ENCODE measurements at places on chromosomes 3 and 15.
A peak's percentile ranks its signal among the peaks of the same experiment; 100 is the strongest.

DNA sequence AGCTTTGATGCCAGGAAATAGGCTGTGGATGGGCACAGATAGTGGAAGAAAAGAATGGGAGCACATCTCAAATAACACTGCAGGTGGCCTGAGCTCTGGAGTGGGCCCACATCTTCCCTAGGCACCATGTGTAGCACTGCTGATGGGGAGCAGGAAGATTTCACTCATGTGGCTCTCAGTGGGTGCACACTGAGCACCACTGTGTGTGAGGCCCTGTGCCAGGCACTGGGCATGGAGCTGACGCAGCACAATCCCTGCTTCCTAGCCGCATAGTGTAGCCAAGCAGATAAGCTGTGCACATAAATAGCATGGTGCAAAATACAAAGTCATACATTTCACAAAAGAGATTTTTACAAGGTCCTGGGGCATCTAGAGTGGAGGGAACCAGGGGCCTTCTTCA lies 101.6 kb downstream of the MOBP start:
- no peak for DNase-seq

DNA sequence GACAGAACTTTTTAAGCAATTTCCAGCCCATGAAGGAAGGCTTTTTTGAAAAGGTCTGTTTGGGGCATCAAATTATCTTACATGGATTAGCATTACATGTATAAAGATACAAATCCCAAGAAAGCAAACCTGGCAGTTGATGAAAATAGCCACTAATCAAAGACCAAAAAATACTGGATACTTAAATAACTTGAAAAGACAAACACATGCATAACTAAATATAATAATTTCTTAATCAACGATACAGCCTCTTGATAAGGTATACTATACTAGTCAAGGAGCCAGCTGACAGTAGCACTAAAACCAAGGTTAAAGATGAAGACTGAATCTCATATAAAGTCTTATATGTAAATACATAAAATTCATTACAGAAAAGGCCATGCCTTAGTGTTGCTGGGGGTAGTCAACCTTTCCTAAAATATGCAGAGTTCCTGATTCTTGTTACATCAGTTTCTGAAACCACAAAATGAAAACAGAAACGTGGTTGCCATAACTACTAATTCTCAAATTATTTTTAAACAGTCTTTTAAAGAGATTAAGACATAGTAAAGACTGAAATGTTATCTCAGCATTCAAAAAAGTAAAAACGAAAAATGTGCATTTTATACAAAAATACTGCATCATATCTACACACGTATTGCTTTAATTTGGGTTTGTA lies 2.0 kb downstream of the ANKRD28 start:
- peak; percentile 56 for DNase-seq

DNA sequence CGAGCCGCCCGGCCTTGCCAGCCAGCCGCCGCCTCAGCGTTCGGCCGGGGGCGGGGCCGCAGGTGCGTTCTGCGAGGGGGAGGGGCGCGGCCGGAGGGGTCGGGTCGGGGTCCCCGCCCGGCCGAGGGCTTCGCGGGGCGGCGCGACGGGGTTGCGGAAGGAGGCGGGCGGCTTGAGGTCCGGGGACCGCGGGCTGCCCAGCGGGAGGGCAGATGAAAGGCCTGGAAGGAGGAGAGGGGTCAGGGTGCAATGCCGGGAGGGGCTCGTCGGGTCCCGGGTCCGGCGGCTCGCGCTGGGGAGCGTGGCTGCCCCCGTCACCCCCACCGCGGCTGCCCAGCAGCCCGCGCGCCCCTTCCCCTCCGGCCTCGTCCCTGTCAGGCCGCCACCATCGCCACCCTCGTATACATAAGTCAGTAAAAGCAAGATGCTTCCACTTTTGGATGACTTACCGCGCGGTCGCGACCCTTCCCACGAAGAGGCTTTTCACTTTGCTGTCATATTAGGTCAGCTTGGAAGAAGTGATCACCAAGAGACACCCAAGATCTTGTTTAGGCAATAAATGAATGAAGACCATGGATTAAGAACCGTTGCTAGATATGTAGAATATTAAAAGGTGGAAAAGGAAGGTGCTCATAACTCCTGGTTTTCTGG lies 620 bp upstream of the ANP32A start:
- no peak for DNase-seq

DNA sequence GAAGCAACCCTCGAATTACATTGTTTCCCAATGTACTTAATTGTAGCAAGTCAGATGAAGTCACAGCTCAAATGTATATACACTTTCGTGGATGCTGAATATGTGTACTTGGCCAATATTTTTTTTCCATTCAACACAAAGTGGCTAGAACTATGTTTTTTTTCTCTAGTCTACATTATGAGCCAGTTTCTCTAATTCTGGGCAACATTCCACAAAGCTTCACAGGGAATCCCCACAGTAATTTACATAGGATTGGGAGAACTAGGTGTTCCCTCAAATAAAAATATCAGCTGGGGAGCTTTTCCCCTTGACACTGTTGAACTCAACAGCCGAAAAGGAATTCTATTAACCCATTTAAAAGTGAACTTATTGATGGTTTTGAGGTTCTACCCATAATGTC lies 493.1 kb downstream of the MECOM start:
- no peak for DNase-seq

- no peak for DNase-seq
These were observed 4.2 kb downstream of the MAPKBP1 start for GRCh38 chr15:41778521-41778920.

- DNase-seq: peak; percentile 12
These were observed 31.6 kb upstream of the GLCE start for GRCh38 chr15:69128667-69129311.

DNA sequence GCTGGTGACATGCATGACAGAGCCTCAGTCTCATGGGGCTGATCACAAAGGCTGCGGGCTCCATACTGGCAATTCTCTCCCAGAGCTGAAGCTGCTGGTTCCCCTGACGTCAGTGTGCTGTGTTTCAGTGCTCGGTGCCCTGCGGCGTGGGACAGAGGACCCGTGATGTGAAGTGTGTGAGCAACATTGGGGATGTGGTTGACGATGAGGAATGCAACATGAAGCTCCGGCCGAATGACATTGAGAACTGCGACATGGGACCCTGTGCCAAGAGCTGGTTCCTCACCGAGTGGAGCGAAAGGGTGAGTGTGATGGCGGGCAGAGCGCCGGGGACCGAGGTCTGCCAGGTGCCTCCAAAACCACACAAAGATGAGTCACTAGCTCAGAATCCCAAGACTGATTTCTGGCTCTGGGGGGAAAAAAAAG lies 62.0 kb upstream of the NR2E3 start:
- DNase-seq: peak; percentile 41

DNA sequence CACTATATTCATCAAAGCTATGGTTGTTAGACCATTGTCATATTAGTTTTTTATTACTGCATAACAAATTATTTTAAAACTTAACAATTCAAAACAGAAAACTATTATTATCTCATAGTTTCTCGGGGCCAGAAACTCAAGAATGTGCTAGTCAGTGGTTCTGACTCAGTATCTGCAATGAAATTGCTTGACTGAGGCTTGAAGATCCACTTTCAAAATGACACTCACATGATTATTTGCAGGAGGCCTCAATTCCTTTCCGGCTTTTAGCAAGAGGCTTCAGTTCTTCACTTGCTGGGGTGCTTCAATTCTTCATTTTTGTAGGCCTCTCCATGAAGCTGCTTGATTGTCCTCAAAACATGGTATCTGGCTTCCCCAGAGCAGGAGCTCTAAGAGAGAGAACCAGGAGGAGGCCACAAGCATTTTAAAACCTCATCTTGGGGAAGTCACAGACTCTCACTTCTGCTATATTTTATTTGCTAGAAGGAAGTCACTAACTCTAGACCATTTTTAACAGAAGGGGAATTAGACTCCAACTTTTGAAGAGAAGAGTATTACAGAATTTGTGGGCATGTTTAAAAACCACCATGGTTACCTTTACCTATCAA lies 383.7 kb downstream of the MFSD1 start:
- no peak for DNase-seq

GRCh38 chr3:28634019-28634418 lies 285.4 kb upstream of the AZI2 start:
- DNase-seq: no peak

GRCh38 chr3:154778057-154778456 lies 302.1 kb upstream of the MME start:
- no peak for DNase-seq

DNA sequence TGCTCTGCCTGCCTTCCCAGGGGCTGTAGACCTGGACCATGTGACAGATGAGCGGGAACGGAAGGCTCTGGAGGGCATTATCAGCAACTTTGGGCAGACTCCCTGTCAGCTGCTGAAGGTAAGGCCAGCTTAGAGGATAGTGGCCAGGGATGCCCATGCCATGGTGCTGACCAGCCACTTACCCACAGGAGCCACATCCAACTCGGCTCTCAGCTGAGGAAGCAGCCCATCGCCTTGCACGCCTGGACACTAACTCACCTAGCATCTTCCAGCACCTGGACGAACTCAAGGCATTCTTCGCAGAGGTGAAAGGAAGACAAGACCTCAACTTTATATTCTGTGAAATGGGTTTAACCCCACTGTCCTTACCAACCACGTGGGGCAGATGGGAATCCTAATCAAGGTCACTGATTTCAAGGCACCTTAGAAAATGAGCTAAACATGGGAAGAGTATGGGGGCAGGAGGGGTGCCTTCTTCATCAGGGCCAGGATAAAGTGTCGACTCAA lies 26.7 kb downstream of the NBEAL2 start:
- DNase-seq: no peak

- no peak for DNase-seq
These were observed 168.2 kb upstream of the KCNMB2 start for GRCh38 chr3:178367817-178368617.

DNA sequence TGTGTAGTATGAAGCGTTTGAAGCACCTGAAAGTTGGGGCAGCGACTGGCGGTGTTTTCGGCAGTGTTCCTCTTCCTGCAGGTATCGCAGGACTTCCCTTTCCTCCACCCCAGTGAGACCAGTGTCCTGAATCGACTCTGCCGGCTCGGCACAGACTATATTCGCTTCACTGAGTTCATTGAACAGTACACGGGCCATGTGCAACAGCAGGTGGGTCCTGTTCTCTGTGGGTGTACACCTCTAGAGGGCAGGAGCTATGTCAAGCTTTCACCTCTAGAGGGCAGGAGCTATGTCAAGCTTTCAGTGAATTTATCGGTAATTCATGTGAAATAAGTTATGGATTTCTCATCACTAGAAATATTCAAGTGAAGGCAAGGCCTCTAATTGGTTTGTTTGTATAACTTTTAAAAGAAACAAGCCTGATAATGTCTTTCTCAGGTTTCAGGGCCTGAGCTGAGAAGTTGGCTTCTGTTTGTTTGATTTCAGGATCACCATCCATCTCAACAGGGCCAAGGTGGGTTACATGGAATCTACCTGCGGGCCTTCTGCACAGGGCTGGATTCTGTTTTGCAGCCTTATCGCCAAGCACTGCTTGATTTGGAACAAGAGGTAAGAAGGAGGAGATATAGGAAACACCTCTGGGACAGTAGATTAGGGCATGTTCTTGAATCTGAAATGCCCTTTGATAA lies 5.3 kb downstream of the TUBGCP4 start:
- DNase-seq: peak; percentile 13

GRCh38 chr3:71776538-71776937 lies 8.4 kb downstream of the PROK2 start:
- no peak for DNase-seq

- peak; percentile 85 for DNase-seq
These were observed 16.4 kb upstream of the ZNF609 start for GRCh38 chr15:64443747-64444621.

GRCh38 chr3:117786349-117786748 lies 1076.8 kb downstream of the TUSC7 start:
- DNase-seq: no peak

DNA sequence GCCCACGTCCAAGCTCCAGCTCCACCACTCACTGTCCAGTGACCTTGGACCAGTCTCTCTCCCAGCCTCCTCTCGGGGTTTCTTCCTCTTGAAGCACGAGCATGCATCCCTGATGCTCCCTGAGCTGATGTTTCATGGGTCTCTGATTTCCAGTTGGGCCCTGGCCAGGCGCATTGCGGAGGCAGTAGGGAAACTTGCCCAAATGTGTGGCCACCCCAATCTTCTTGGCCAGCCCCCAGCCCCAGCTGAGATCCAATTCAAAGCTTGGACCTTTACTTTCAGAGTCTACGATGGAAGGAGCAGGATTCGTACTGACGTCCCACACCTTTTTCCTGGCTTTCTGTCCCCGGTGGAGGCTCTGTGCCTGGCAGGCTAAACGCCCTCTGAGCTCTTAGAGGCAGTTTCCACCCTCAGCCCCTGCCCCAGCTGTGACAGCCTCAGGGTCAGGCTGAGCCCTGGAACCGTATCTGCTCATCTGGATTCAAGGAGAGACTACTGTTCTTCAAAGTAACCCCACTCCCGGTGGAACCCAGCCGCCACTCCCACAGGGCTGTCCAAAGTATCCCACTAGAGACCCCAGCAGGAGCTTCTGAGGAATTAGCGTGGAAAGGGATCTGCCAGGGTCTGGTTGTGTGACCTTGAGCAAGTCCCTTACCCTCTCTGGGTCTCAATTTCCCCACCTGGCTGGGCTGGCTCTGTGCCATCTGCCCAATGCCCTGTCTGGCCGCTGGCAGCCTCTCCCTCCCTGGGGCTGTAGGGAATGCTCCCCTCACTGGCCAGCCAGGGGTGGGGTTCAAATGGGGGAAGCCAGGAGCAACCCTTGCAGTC lies 37.4 kb downstream of the CPN2 start:
- no peak for DNase-seq

GRCh38 chr15:31111091-31111647 lies 9.6 kb upstream of the TRPM1 start:
- no peak for DNase-seq

- DNase-seq: peak; percentile 33
These were observed 15.0 kb downstream of the DCBLD2 start for GRCh38 chr3:98886525-98886924.

DNA sequence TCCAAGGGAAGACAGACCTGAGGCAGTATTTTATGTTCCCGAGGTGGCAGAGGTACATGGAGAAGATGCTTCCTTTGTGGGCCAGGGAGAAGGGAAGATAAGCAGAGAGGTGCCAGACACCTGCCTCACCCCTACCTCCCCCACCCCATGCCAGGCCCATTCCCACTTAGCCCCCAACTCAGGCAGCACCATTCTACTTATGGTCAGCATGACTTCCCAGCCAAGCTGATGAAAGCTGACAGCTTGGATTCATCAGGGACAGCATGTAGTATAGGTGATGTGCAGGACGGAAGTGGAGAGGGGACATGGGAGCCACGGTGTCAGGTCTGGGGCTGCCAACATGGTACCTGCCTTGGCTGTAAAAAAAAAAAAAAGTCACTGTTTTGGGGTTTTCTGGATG lies 57.5 kb upstream of the CSPG4 start:
- DNase-seq: no peak

DNA sequence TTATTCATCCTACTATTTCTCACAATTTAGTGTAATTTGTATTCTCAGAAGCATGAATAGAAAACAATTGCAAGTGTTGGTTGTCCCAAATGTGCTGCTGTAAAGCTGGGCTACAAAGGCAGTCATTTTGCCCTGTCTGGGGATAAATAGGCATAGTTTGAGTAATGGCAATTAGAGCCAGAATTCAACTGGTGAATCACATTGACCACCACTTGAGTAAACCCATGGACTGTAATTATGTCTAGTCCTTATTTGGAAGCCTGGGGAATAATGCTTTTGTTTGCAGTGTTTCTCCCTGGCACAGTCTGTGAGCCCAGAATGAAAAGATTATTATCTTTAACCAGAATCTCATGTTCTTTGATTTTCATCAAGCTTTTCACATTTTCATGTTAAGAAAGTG lies 30.5 kb upstream of the CHL1 start:
- DNase-seq: no peak

GRCh38 chr15:91950054-91950453 lies 96.5 kb downstream of the SLCO3A1 start:
- DNase-seq: no peak

Measured in HCEC 1CT (cell line).